Effector memory CD4-positive, alpha-beta T cell (primary cell): ENCODE measurements at places on chromosomes 12 and 14.

DNA sequence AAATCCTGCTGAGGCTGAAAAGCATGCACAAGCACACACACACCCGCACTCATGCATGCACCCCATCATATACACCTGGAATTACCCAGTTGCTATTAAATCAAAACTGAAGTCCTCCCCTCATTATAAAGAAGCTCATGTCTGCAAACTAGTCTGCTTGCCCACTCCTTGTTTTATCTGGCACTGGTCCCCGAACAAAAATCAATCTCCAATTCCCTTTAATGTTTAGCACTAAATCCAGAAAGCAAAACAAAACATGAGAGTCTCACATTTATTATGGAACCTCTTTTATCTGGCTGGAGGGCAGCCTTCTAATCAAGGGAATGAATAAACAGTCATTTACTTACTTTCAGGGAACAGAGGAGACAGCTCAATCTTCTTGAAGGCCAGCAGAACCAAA is 1093.4 kb upstream of the FLRT2 start:
- no peak for DNase-seq
- no peaks in the 10 kb centered on the region for H3K36me3 ChIP-seq
- H3K27ac ChIP-seq = no peak overlapping the region
- H3K4me3 ChIP-seq = no peak overlapping the region
- no peaks in the 10 kb centered on the region for H3K27me3 ChIP-seq
- H3K4me1 ChIP-seq = no peaks in the 10 kb centered on the region

GRCh38 chr12:122788387-122788786 is 14.0 kb downstream of the CCDC62 start:
- no peaks in the 10 kb centered on the region for H3K36me3 ChIP-seq
- no peaks in the 10 kb centered on the region for H3K4me1 ChIP-seq
- H3K4me3 ChIP-seq = no peak overlapping the region
- H3K27me3 ChIP-seq = no peaks in the 10 kb centered on the region
- DNase-seq = no peak

DNA sequence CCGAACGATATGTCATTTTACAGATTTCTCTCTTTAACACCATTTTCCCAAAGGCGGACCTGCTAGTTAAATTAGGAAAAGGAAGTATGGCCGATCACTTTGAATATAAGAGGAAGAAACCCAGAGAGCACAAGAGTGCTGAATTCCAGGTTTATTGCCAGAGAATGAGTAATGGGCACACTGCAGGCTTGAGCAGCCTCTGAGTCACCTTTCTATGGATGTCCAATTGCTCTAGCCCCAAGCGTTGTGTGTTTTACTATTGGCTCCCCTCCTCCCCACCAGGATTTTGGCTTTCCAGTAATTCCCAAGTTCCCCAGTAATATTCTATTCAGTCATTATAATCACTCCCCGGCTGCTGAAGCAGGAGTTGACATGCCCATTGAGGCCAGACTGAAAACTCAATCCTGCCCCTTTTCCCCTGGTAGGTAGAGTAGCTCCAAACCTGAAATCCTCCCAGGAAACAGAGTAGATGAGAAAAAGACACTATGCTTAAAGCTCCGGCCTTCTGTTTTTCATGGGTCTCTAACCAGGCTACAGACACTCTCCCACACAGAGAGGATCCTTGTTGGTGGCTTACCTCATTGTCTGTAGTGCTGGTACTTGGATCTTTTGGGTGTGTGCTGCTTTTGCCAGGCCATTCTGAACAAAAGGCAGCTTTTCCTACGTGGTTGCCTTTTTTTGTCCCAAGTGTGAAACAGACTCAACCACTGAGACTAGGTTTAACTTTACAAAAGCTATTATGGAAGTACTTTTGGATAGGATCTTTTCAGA is 704.3 kb upstream of the FLRT2 start:
- H3K36me3 ChIP-seq = no peaks in the 10 kb centered on the region
- H3K4me1 ChIP-seq = no peaks in the 10 kb centered on the region
- no peak overlapping the region for H3K4me3 ChIP-seq
- no peaks in the 10 kb centered on the region for H3K27me3 ChIP-seq

DNA sequence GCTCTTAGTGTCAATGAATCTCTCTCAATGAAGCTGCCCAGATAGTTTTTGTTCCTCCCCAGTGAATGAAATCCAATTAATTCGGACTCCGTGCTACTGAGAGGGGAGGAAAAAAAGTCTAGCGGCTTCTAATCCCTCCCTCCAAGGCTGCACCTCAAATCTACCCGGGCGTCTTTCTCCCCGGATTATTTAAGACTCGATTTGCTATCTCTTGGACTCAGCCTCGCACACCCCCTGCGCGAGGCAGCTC is 134 bp downstream of the DUSP6 start:
- H3K27me3 ChIP-seq = no peaks in the 10 kb centered on the region
- H3K27ac ChIP-seq = peak overlapping the region; percentile 43
- H3K4me1 ChIP-seq = peaks cover 19% of the 10 kb centered on the region
- no peaks in the 10 kb centered on the region for H3K36me3 ChIP-seq
- no peak for DNase-seq

DNA sequence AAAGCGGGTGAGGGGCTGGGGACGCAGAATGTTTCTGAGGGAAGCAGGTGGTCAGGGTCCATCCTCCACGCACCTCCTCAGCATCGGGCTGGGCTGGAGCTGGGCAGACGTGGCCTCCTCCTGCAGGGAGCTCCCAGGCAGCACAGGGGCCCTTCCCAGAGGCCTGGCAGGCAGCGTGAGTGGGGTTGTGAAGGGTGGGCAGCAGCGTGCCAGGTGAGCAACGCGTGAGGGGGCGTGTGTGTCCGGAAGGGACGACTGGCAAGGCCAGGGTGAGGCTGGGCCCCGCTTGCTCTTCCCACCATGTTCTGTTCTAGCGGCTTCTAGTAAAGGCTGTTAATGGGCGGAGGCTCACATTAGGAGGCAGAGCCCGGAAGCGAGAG is 17.1 kb downstream of the ANKRD9 start:
- H3K4me3 ChIP-seq = no peak overlapping the region
- H3K4me1 ChIP-seq = no peaks in the 10 kb centered on the region
- no peak overlapping the region for H3K27ac ChIP-seq
- no peak for DNase-seq
- no peaks in the 10 kb centered on the region for H3K27me3 ChIP-seq

GRCh38 chr14:100067481-100067880 is 2.3 kb downstream of the EVL start:
- peaks cover 3% of the 10 kb centered on the region for H3K36me3 ChIP-seq
- no peaks in the 10 kb centered on the region for H3K27me3 ChIP-seq
- peak overlapping the region; percentile 65 for H3K4me3 ChIP-seq
- no peak for DNase-seq
- H3K4me1 ChIP-seq = peaks cover 79% of the 10 kb centered on the region

GRCh38 chr14:99321955-99322730 is 50.1 kb upstream of the BCL11B start:
- H3K27me3 ChIP-seq = no peaks in the 10 kb centered on the region
- DNase-seq = no peak
- H3K4me3 ChIP-seq = no peak overlapping the region
- H3K27ac ChIP-seq = no peak overlapping the region
- no peaks in the 10 kb centered on the region for H3K36me3 ChIP-seq
- H3K4me1 ChIP-seq = peaks cover 5% of the 10 kb centered on the region

GRCh38 chr14:105173901-105174894 is 5.6 kb upstream of the JAG2 start:
- peaks cover 9% of the 10 kb centered on the region for H3K27me3 ChIP-seq
- peak; percentile 51 for DNase-seq
- no peak overlapping the region for H3K27ac ChIP-seq
- H3K36me3 ChIP-seq = no peaks in the 10 kb centered on the region
- peaks cover 35% of the 10 kb centered on the region for H3K4me1 ChIP-seq

GRCh38 chr14:71240171-71240570 is 332.9 kb downstream of the PCNX1 start:
- DNase-seq = no peak
- no peaks in the 10 kb centered on the region for H3K4me1 ChIP-seq
- H3K27ac ChIP-seq = no peak overlapping the region
- no peak overlapping the region for H3K4me3 ChIP-seq

DNA sequence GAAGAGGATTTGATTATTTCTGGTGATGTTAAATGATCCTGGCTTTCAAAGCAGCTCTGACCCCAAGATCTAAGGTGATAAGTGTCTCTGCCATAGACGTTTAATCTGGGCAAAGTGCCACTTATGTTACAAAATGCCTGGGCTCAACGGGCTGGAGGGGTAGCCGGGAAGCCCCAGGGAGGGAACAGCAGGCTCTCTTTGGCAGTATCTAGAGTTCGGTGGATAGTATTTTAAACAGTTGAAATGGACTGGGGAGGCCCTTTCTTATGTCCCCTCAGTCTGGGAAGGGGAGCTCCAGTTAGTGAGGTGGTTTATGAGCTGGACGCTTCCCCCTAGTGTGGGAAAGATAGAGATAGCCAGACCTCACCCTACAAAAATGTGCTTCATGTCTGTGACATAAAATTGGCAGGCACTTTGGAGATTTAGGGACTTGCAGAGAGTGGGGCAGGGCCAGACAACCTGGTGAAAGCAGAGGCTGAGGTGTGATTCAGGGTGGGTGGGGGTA is 5.5 kb upstream of the HOXC11 start:
- peaks cover 92% of the 10 kb centered on the region for H3K27me3 ChIP-seq
- peaks cover 23% of the 10 kb centered on the region for H3K4me1 ChIP-seq
- no peak overlapping the region for H3K27ac ChIP-seq
- no peak overlapping the region for H3K4me3 ChIP-seq
- DNase-seq = no peak

GRCh38 chr12:46550266-46550879 is 177.8 kb upstream of the SLC38A2 start:
- peaks cover 6% of the 10 kb centered on the region for H3K4me1 ChIP-seq
- no peak for DNase-seq
- H3K36me3 ChIP-seq = no peaks in the 10 kb centered on the region
- no peak overlapping the region for H3K4me3 ChIP-seq

DNA sequence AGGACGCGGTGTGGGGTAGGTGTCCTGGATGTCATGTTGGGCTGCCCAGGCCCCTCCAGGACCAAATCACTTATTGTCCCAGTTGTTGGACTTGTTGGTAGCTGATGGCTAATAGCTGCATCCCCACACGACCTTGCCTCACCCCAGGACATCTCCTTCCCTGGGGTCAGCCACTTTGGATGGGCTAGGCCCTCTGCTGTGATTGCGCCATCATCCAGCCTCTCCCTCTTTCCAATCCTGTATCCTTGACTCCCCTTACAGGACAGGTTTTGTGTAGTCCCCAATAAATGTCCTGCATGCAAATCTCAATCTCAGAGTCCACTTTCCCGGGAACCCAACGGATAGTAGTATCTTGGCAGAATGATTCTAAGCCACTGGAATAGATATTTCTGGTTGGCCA is 43.4 kb upstream of the CHST11 start:
- no peak for DNase-seq
- H3K36me3 ChIP-seq = no peaks in the 10 kb centered on the region
- H3K27ac ChIP-seq = no peak overlapping the region
- no peaks in the 10 kb centered on the region for H3K4me1 ChIP-seq

DNA sequence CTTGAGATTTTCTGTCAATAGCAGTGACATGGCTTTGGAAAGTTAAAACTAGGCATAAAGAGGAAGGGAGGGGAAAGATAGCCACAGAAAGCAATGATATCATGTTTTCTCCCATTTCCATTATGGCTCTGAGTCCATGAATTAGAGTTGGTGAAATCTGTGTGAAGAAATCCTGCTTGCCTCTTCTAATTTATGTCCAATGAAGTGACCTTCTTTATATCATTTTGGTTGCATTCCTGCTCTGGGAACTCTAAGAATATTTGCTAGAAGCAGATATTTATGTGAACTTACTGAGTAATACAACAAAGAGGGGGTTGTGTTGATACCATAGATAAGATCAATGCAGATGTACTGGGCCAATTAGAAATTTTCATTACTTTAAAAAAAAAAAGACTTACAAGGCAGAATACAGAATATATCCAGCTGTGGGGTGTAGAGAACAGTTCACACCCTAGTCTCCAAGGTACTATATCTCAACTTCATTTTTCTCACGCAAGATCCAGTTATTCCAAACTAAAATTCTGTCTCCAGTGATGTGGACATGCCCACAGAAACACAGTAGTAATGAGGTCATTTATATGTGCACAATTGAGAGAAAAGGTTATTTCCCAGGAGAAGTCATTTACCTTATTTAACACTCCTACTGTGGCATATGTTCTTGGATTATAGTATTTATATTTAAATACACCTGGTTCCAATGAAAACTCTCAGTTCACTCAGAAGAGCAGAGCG is 51.5 kb upstream of the KCNJ8 start:
- H3K27ac ChIP-seq = no peak overlapping the region
- no peaks in the 10 kb centered on the region for H3K4me1 ChIP-seq
- no peak for DNase-seq
- H3K27me3 ChIP-seq = no peaks in the 10 kb centered on the region

DNA sequence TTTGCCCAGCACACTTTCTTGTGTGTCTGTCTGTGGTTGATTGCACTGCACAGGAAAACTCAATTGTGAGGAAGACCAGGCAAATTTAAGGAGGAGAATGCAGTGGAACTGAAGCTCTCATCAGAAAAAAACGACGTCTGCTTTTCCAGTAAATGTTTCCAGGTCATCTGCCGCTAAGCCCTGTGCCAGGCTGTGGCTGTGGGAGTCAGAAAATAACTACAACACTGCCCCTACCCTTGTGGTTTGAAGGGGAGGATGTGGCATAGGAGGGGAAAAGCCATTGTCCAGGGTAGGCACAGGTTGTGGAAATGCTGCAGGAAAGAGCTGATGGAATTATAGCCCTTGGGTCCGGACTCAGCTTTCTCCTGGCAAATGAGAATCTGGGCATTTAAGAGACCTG is 259.7 kb upstream of the TMEM132C start:
- no peak overlapping the region for H3K27ac ChIP-seq
- H3K36me3 ChIP-seq = no peaks in the 10 kb centered on the region
- DNase-seq = no peak
- no peaks in the 10 kb centered on the region for H3K4me1 ChIP-seq

DNA sequence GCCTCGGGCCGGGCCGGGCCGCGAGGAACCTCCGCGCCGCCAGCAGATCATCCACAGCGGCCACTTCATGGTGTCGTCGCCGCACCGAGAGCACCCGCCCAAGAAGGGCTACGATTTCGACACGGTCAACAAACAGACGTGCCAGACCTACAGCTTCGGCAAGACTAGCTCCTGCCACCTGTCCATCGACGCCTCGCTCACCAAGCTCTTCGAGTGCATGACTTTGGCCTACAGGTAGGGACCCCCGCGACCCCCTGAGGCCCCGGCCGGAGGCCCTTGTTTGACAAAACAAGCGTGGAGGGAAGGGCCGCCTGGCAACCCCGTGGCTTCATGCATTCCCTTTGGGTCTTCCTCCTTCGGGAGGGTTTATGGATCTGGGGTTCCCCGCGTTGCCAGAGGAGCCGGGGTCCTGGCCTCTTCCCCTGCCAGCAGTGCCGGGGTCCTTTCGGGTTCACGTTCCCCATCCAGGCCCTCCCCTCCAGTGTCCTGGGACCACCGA is 526 bp downstream of the MLXIP start:
- peak overlapping the region; percentile 69 for H3K4me3 ChIP-seq
- H3K4me1 ChIP-seq = peaks cover 32% of the 10 kb centered on the region
- peak overlapping the region; percentile 77 for H3K27ac ChIP-seq
- peaks cover 4% of the 10 kb centered on the region for H3K36me3 ChIP-seq

DNA sequence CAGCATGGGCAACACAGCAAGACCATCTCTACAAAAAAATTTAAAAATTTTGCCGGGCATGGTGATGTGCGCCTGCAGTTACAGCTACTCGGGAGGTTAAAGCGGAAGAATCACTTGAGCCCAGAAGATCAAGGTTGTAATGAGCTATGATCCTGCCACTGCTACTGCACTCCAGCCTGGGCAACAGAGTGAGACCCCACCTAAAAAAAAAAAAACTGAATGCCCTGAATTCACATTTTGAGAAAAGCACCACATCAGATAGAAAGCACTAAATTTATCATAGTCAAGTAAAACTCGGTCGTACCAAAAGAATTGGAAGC is 24.1 kb upstream of the AP4S1 start:
- H3K36me3 ChIP-seq = peaks cover 4% of the 10 kb centered on the region
- no peak overlapping the region for H3K27ac ChIP-seq
- no peaks in the 10 kb centered on the region for H3K27me3 ChIP-seq
- H3K4me3 ChIP-seq = no peak overlapping the region

GRCh38 chr14:100400115-100400514 is 77.0 kb downstream of the SLC25A47 start:
- no peaks in the 10 kb centered on the region for H3K27me3 ChIP-seq
- no peak for DNase-seq
- no peak overlapping the region for H3K27ac ChIP-seq
